Placental pericyte (primary cell): ENCODE measurements at places on chromosomes 13 and 19. TPM values are rescaled to one million over a fixed set of nuclear protein-coding genes. Genes with fewer than 3 reads are reported as not detected.

The RUBCNL gene
- under 0.01 and 0.57 TPM in 2 replicates for total RNA-seq

The THSD8 gene
- not detected in 2 replicates for total RNA-seq

The KCNN1 gene
- not detected in 2 replicates for total RNA-seq

The PLIN4 gene
- under 0.01 TPM in 2 replicates for total RNA-seq
